ENCODE measurements at places on chromosomes 5 and 9. TPM values are rescaled to one million over a fixed set of nuclear protein-coding genes. Genes with fewer than 3 reads are reported as not detected.

DOLK gene
- 29.6 TPM for polyA plus RNA-seq

ARAP3 gene
- 2.2 TPM for polyA plus RNA-seq

OR1J2 gene
- 0.20 TPM for polyA plus RNA-seq

GTF3C5 gene
- 34.4 TPM for polyA plus RNA-seq

SPARC gene
- 20,092 TPM for polyA plus RNA-seq

SPAG8 gene
- 1.3 TPM for polyA plus RNA-seq

MORN5 gene
- polyA plus RNA-seq = not detected

MYMK gene
- not detected for polyA plus RNA-seq

FBXL17 gene
- polyA plus RNA-seq = 1.8 TPM

ANKRD31 gene
- not detected for polyA plus RNA-seq

FIBCD1 gene
- polyA plus RNA-seq = 23.7 TPM

- no peak overlapping the region for H3K4me3 ChIP-seq
- no peak for DNase-seq
- H3K27ac ChIP-seq = no peak overlapping the region
- peaks cover 4% of the 10 kb centered on the region for H3K4me1 ChIP-seq
- H3K36me3 ChIP-seq = 0 out of 2 replicates have a peak, but pooled peaks cover 15% of the 10 kb centered on the region
- no peaks in the 10 kb centered on the region for H3K27me3 ChIP-seq
Observed at GRCh38 chr5:173941758-173942401, 47.1 kb upstream of the C5orf47 start.

- H3K4me3 ChIP-seq = no peak overlapping the region
- peaks cover 7% of the 10 kb centered on the region for H3K36me3 ChIP-seq
- no peaks in the 10 kb centered on the region for H3K27me3 ChIP-seq
- no peak overlapping the region for H3K27ac ChIP-seq
- DNase-seq = no peak
Observed at GRCh38 chr9:114378883-114379282, 8.9 kb downstream of the AKNA start.

DNA sequence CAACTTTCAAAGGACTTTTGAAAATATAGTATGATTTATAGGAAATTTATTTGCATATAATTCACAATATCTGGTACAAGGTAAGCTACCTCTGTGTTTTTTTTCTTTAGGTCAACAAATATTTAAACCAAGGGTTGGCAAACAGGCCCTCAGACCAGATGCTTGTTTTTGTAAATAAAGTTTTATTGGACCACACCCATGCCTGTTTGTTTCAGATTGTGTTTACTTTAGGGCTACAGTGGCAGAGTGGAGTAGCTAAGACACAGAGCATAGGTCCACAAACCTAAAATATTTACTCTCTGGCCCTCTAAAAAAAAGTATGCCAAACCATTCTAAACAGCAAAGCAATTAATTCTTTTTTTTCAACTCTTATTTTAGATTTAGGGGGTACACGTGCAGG is 119.7 kb upstream of the CCDC152 start:
- H3K36me3 ChIP-seq = no peaks in the 10 kb centered on the region
- H3K27ac ChIP-seq = no peak overlapping the region
- no peaks in the 10 kb centered on the region for H3K4me1 ChIP-seq
- H3K4me3 ChIP-seq = no peak overlapping the region
- H3K27me3 ChIP-seq = peaks cover 7% of the 10 kb centered on the region

- no peak for DNase-seq
- no peak overlapping the region for H3K27ac ChIP-seq
- no peak overlapping the region for H3K4me3 ChIP-seq
- peaks cover 46% of the 10 kb centered on the region for H3K4me1 ChIP-seq
Observed at GRCh38 chr9:131675437-131676022, 64.3 kb downstream of the RAPGEF1 start.

- DNase-seq = peak; percentile 21
- no peak overlapping the region for H3K27ac ChIP-seq
- H3K4me3 ChIP-seq = no peak overlapping the region
- H3K4me1 ChIP-seq = no peaks in the 10 kb centered on the region
- no peaks in the 10 kb centered on the region for H3K27me3 ChIP-seq
Observed at GRCh38 chr5:67516948-67517565, 320.5 kb upstream of the CD180 start.

DNA sequence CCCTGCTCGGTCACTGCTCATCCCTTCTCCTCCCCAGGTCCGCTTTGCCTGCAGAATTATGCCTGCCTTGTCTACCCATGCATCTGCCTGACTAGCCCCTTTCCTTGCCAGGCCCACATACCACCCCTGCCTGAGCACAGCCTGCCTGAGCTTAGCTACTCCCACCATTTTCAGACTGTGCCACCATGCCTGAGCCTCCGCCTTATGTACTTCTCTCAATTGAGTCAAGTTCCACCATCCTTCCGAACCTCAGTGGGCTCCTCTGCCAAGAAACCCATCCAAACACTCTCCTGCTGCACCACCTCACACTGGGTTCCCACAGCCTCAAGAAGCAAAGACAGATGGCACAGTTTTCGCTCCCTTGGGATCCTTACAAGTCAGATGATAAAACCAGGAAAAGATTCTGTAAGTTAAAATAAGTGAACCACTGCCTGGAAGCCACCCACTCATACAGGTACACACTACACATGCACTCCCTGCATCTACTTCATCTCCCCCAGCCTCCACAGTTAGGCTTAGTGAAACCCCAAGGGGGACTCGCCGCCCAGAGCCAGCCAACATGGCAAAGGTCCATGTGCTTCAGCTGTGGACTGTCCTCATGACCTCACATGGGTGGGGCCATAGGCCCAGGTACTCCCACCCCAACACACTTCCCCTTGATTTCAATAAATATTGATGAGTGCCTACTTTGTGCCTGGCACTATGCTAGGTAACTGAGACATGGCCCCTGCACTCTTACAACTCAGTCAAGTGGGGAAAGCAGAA is 23.1 kb downstream of the P4HA2 start:
- peaks cover 18% of the 10 kb centered on the region for H3K4me1 ChIP-seq
- H3K4me3 ChIP-seq = no peak overlapping the region
- no peaks in the 10 kb centered on the region for H3K27me3 ChIP-seq
- H3K27ac ChIP-seq = no peak overlapping the region
- DNase-seq = no peak

- H3K27me3 ChIP-seq = no peaks in the 10 kb centered on the region
- H3K36me3 ChIP-seq = peaks cover 6% of the 10 kb centered on the region
- no peak for DNase-seq
Observed at GRCh38 chr5:80874162-80874561, 86.0 kb upstream of the RASGRF2 start.

GRCh38 chr5:38323645-38324295 is 65.4 kb downstream of the EGFLAM start:
- peak overlapping the region; percentile 43 for H3K4me3 ChIP-seq
- H3K4me1 ChIP-seq = peaks cover 10% of the 10 kb centered on the region
- peak overlapping the region; percentile 43 for H3K27ac ChIP-seq
- no peaks in the 10 kb centered on the region for H3K36me3 ChIP-seq
- peaks cover 9% of the 10 kb centered on the region for H3K27me3 ChIP-seq

DNA sequence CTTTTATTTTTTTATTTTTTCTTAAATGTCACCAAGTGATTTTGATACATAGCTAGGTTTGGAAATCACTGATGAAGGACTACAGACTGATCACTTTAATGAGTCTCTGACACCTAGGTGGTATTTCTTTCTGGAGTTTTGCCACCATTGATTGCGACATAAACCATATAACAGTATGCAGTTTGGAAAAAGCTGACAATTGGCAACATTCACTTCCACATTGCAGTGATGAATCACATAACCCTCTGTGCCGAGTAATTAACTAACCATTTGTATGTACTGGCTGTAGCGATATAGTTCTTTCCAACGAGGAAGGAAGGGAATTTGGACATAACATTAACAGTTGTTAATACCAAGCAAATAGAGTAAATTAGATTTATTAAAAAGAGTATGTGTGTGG is 222.9 kb upstream of the EFNA5 start:
- peak overlapping the region; percentile 46 for H3K27ac ChIP-seq
- no peaks in the 10 kb centered on the region for H3K27me3 ChIP-seq
- H3K4me1 ChIP-seq = peaks cover 14% of the 10 kb centered on the region
- DNase-seq = peak; percentile 84
- H3K4me3 ChIP-seq = peak overlapping the region; percentile 44

GRCh38 chr9:88747768-88748167 is 212.8 kb downstream of the NXNL2 start:
- no peaks in the 10 kb centered on the region for H3K27me3 ChIP-seq
- peak; percentile 96 for DNase-seq
- H3K27ac ChIP-seq = peak overlapping the region; percentile 66
- H3K36me3 ChIP-seq = no peaks in the 10 kb centered on the region
- peaks cover 55% of the 10 kb centered on the region for H3K4me1 ChIP-seq
- no peak overlapping the region for H3K4me3 ChIP-seq

GRCh38 chr5:117144086-117144485 is 569.5 kb upstream of the SEMA6A start:
- H3K4me1 ChIP-seq = no peaks in the 10 kb centered on the region
- DNase-seq = no peak
- H3K36me3 ChIP-seq = no peaks in the 10 kb centered on the region
- H3K27me3 ChIP-seq = no peaks in the 10 kb centered on the region
- H3K4me3 ChIP-seq = no peak overlapping the region
- H3K27ac ChIP-seq = no peak overlapping the region

- no peaks in the 10 kb centered on the region for H3K36me3 ChIP-seq
- no peak for DNase-seq
- no peak overlapping the region for H3K4me3 ChIP-seq
- no peaks in the 10 kb centered on the region for H3K4me1 ChIP-seq
Observed at GRCh38 chr9:27393054-27393846, 96.3 kb upstream of the EQTN start.

GRCh38 chr5:170268884-170269283 is 28.7 kb downstream of the LCP2 start:
- peaks cover 36% of the 10 kb centered on the region for H3K27me3 ChIP-seq
- DNase-seq = no peak
- no peak overlapping the region for H3K4me3 ChIP-seq
- no peaks in the 10 kb centered on the region for H3K36me3 ChIP-seq

- no peak overlapping the region for H3K4me3 ChIP-seq
- H3K27ac ChIP-seq = no peak overlapping the region
- no peak for DNase-seq
- H3K27me3 ChIP-seq = no peaks in the 10 kb centered on the region
- H3K4me1 ChIP-seq = peaks cover 28% of the 10 kb centered on the region
- H3K36me3 ChIP-seq = peaks cover 24% of the 10 kb centered on the region
Observed at GRCh38 chr5:158715592-158715991, 384.1 kb downstream of the EBF1 start.

DNA sequence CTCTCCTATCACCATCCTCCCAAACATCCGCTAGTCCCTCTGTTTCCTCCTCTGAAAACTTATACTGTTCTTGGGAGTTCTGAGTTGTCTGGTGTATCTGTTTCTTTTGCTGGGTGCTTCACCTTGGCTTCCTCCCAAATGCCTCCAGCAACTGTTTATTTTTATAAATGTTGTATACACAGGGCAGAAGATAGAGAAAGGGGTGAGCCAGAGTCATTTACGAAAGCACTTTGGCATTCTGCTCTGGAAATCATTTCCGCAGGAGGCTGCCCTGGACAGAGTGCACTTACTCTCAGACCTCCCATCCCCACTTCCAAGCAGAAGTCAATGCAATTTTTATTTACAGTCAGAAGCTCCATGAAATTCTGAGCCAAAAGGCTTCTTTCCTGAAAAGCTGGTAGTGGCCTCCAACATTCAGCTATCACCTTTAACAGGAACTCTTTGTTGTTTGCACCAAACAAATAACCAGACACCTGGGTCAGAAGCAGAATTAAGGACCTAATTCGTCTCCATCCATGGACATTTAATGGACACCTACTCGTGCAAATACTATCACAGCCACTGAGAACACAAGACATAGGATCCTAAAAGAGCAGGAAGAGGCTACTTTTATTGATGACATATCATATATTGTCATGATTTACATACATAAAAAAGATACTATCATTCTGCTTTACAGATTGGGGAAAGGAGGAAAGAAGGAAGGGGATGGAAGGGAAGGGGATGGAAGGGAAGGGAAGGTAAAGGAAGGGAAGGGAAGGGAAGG is 229.5 kb upstream of the PAPPA start:
- no peak overlapping the region for H3K4me3 ChIP-seq
- no peaks in the 10 kb centered on the region for H3K36me3 ChIP-seq
- no peaks in the 10 kb centered on the region for H3K27me3 ChIP-seq
- no peak overlapping the region for H3K27ac ChIP-seq
- peak; percentile 50 for DNase-seq

DNA sequence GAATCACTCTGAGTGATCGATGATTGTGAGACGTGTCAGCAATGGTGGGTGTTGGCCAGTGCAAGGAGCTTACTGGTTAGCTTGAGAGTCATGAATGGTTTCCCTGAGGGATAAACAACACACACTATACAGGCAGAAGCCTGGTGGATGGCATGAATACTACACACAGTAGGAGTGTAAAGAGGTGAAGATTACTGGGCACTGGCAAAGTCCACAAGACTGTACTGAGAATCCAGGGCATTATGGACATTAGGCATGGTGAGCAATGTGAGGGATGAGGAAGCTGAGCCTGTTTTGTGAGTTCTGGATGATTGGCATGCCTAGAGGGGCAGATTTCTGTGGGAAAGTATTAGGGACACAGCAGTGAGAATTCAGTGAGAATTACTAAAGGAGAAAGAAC is 71.3 kb downstream of the KDM4C start:
- no peaks in the 10 kb centered on the region for H3K27me3 ChIP-seq
- no peak overlapping the region for H3K27ac ChIP-seq
- DNase-seq = peak; percentile 45
- H3K4me1 ChIP-seq = no peaks in the 10 kb centered on the region
- peaks cover 4% of the 10 kb centered on the region for H3K36me3 ChIP-seq
- H3K4me3 ChIP-seq = no peak overlapping the region

DNA sequence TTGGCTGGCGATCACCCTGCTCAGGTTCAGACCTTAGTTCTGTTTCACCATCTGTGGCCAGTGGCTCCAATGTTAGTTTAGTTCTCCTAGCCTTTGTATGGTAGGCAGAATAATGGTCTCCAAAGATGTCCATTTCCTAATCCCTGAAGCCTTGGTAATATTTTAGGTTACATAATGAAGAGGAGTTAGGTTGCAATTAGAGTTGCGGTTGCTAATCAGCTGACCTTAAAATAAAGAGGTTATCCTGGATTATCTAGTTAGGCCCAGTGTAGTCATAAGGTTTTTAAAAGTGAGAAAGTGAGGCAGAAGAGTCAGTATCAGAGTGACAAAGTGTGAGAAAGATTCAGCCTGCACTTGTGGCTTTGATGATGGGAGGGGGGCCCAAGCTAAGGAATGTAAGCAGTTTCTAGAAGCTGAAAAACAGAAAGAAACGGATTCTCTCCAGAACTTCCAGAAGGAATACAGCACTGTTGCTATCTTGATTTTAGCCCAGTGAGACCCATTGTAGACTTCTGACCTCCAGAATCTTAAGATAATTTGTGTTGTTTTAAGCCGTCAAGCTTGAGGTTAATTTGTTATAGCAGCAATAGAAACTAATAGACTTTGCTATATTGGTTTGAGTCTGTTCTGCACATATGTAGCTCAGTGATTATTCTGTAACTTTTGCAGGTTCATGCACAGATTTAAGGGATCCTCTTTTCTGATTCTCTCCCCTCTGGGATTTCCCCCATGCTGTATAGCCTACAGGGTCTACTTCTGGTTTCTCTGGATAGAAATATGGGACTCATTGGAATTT is 21.6 kb downstream of the LNPEP start:
- no peaks in the 10 kb centered on the region for H3K27me3 ChIP-seq
- H3K27ac ChIP-seq = no peak overlapping the region
- no peak for DNase-seq
- H3K36me3 ChIP-seq = no peaks in the 10 kb centered on the region
- peaks cover 1% of the 10 kb centered on the region for H3K4me1 ChIP-seq
- no peak overlapping the region for H3K4me3 ChIP-seq

GRCh38 chr9:35226651-35227050 is 64.8 kb downstream of the UNC13B start:
- no peak for DNase-seq
- no peak overlapping the region for H3K27ac ChIP-seq
- no peak overlapping the region for H3K4me3 ChIP-seq
- no peaks in the 10 kb centered on the region for H3K4me1 ChIP-seq
- no peaks in the 10 kb centered on the region for H3K36me3 ChIP-seq

GRCh38 chr5:32690153-32690552 is 21.0 kb upstream of the NPR3 start:
- no peaks in the 10 kb centered on the region for H3K27me3 ChIP-seq
- H3K4me3 ChIP-seq = no peak overlapping the region
- peaks cover 50% of the 10 kb centered on the region for H3K4me1 ChIP-seq
- peak; percentile 40 for DNase-seq
- H3K27ac ChIP-seq = no peak overlapping the region
